Bone marrow (tissue), 2 donors: ENCODE measurements at places on chromosomes 4 and X.

GRCh38 chr4:98474408-98474844, 184.0 kb downstream of the TSPAN5 start:
- no peak for DNase-seq

GRCh38 chr4:39259571-39260330, 77.4 kb downstream of the WDR19 start:
- no peak for DNase-seq

DNA sequence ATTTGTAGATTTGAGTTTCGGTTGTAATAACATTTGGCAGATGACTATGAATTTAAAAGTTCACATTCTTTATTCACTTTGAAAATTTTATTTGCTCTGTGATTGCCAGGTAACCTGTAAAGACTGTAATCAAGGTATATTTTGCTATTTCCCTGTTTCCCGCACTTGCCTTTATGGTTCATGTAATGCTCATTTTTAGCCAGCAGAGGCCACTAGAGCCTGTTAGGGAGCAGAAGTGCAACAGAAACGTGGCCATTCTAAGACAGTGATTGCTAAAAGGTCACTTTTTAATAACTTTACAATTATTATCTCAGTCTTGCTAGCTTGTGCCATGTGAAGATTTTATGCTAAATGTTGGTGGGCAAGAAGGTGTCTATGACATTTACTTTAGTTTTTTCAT, 12.4 kb downstream of the YIPF6 start:
- no peak for DNase-seq

DNA sequence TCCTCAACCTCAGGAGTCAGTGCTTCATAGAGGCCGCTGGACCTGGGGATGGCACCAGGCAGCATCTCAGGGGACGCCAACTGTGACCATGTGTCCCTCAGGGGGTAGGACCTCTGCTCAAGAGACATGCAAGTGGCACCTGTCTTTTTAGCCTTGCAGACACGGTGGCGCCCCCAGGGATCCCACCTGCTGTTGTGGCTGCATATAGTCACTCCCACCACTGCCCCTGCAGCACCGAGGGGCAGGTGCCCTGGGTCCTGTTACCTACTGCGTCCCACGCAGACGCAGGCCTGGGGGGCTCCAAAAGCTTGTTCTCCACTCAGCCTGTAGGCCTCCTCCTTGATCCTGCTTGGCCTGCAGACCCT, 2.5 kb downstream of the MYL5 start:
- no peak for DNase-seq

GRCh38 chr4:119041951-119042560, 93.6 kb upstream of the MYOZ2 start:
- DNase-seq = no peak

- no peak for DNase-seq
Measured at GRCh38 chrX:10074241-10074941, 82.4 kb upstream of the CLCN4 start.

DNA sequence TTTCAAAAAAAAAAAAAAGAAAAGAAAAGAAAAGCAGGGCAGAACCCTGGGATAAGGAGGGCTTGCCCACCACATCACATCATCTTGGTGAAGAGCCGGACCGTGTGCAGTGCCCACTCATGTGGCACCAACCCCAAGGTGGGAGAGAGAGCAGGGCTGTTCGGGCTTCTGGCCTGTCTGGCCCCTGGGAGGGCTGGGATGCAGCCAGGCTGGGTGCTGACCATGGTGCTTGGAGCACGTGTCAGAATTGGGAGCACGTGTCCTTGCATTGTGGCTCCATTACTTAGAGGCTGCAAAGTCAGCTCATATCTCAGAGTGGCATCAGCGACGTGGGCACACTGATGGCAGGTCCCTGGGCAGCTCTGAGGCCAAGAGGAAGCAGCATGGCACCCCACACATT, 100.9 kb upstream of the AFAP1 start:
- no peak for DNase-seq

DNA sequence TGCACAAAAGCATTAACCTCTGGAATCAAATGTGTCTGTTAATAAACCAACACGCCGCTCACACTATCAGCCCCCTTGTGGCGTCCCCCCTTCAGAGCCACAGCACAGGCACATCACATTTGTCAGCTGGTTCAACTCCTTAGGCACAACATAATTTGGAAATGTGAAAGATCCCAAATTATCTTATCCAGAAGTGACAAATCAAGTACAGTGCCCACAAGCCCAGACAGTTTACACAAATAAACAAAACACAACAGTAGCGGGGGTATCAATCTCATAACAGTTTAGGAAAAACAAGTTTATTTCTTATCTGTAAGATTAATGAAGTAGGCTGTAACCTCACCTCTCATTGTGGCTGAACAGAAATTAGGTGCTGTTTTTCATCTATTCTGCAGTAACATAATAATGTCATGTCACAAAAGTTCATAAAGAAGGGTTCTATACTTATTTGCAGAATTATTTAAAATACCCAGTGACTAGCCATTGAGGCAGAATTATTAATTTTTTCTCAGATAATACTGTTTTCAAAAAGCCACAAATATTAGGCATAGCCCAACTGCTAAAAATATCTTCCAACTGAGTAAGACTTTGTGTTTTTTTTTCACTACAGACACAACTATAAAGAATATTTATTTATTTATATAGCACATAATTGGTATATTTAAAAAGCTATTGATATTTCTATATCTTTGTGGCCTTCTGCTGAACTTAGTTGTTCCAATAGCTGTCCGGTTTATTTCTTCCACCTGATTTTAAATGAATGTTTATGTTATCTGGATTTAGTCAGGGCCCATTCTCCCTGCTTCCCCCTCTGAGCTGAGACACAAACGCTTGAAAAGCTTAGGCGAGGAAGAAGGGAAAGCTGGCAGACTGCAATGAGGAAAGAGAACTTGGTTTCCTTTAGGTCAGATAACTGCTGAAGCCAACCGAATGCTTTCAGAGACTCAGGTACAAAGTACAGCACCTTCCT, 214.7 kb downstream of the QDPR start:
- DNase-seq = no peak

GRCh38 chr4:175509320-175509719, 302.7 kb downstream of the GPM6A start:
- no peak for DNase-seq

- no peak for DNase-seq
Measured at GRCh38 chrX:55057675-55058249, 17.1 kb upstream of the PAGE2B start.

DNA sequence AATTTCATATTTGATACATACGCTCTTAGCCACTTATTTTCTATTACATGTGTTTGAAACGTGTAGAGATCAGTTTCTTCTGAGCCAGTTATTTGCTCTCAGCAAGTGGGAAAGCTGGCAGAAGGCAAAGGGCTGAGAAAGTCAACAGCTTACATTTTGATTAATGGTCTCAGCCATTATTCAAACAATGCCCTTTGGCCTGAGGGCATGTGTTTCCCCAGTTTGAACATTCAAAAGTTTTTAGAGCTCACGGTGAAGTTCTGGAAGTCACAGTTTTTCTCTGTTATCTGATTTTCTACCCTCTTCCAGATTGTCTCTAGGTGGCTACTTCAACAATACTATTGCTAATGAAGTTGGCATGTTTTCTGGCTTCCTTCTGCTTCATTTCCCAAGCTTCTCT, 591.8 kb upstream of the CPEB2 start:
- no peak for DNase-seq

- no peak for DNase-seq
Measured at GRCh38 chrX:43693602-43694406, 37.7 kb downstream of the MAOA start.

DNA sequence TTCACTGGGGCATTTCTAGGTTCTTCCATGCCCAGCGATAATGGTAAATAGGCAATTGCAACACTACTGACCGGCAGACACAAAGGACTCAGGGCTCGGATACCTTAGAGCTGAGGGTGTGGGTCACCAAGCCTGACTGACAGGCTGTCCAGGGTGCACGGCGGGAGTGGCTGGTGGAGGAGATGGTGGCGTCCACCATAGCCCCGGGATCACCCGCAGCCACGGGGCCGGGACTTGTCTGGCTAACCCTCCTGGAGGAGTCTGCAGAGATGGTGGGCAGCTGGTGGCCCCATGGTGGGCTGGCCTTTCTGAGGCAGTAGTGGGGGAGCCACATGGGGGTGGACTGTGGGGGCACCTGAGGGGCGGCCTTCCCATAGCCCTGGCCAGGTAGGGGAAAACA, 11.7 kb upstream of the ABLIM2 start:
- DNase-seq = no peak

- no peak for DNase-seq
Measured at GRCh38 chrX:40422021-40422420, 158.7 kb upstream of the ATP6AP2 start.

- no peak for DNase-seq
Measured at GRCh38 chr4:93828332-93828994, at the start of gene ATOH1. Gene ATOH1, plus strand, starts transcription at chr4:93828753. Its CDS starts 174 bp downstream, at chr4:93828927.

GRCh38 chrX:16639966-16640365, 10.0 kb upstream of the S100G start:
- no peak for DNase-seq

GRCh38 chr4:141348125-141348524, 127.4 kb downstream of the ZNF330 start:
- no peak for DNase-seq

DNA sequence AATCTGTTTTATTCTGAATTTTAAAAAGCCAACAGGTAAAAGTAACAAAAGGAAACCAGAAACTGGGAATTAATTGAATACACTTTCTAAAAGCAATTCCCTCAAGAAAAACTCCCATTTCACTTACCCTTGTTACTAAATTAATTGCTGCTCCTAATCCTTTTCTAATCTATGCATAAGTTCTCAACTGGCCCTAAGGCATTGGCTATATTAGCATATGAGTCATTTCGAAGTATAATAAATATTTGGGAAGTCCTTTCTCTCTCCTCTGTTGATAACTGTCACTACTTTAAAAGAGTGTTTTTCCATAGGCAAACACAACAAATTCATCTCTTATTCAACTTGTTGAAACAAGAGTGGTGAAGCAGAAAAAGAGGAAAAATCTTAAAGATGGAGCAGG, 486.5 kb upstream of the HTR2C start:
- DNase-seq = no peak

- DNase-seq = no peak
Measured at GRCh38 chrX:14676431-14676830, 147.1 kb downstream of the GLRA2 start.

GRCh38 chr4:167041524-167041923, 192.8 kb downstream of the SPOCK3 start:
- no peak for DNase-seq

DNA sequence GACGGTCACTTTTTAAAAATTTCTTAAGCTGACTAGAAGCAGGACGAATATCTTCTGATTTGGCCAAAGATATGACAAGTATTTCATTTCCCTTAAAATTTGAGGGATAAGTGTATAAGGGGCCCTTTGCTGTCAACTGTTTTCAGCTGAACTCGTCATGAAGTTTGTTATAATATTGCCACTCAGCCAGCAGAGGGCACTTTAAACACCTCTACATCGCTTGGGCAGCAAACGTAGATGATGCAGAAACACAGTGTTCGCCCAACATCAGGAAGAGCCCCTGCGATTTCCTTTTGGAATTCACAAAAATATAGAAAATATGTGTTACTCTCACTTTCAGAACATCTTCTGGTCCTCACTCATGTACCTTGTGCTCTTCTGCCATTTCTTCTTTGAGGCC, 435.7 kb upstream of the FMR1 start:
- no peak for DNase-seq

- DNase-seq = no peak
Measured at GRCh38 chr4:43778187-43778915, 670.3 kb downstream of the KCTD8 start.

DNA sequence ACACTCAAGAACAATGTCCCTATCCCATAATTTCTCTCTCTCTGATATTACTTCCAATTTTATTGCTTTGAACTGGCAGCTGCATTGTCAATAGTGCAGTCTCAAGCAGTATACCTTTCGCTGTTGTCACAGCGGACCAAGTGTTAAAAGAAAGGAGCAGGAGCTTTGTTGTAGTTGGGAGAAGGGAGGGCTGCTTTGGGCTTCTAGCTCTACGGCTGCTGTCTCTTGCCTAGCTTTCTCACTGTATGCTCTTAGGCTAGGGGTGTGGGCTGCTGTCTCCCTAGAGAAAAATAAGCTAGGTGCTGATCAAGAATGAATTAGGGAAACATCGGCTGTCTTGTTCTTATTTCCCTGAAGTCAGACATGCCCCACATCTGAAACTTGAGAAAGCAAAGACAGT, 52.5 kb downstream of the TRPC5OS start:
- DNase-seq = no peak

- DNase-seq = no peak
Measured at GRCh38 chrX:51024106-51024696, 113.7 kb downstream of the BMP15 start.

GRCh38 chrX:135024526-135024925, 2.2 kb upstream of the RTL8B start:
- no peak for DNase-seq

DNA sequence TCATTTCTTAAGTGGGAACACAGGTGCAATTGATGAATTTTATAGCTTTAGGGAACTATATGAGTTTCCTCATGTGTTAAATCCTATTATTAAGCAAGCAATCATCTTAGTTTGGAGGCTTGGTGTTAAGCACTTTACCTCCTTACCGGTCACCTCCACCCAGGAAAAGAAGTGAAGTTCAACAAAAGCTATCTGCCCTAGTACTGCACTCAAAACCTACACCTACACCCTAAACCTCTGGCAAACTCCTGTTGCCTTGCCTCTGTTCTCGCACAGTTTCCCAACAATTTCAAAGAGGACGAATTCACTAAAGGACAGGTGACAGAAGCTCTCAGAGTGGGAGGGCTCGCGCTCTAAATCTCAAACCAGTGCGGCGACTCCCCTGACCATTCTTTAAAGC, 85.7 kb upstream of the TENT5D start:
- DNase-seq = no peak

- no peak for DNase-seq
Measured at GRCh38 chrX:21638311-21638710, 19.8 kb downstream of the KLHL34 start.

- DNase-seq = no peak
Measured at GRCh38 chr4:185127021-185127925, 15.8 kb upstream of the SLC25A4 start.

DNA sequence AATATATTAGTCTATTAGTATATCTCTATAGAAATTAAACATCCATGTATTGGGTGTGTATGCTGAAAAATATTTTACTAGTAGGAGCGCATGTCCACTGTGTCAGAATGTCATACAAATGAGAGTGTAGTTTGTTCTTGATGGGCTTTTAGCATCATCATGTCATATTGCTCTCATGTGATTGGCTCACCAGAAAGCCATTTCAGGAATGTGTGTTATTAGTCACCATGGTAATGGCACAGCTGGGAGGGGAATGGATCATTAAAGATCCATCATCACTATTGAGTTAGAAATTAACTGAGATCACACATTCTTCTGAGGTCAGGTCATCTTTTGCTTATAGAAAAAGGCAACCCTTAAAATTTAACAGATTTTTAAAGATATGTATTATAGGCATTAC, 77.3 kb downstream of the PHEX start:
- DNase-seq = no peak

DNA sequence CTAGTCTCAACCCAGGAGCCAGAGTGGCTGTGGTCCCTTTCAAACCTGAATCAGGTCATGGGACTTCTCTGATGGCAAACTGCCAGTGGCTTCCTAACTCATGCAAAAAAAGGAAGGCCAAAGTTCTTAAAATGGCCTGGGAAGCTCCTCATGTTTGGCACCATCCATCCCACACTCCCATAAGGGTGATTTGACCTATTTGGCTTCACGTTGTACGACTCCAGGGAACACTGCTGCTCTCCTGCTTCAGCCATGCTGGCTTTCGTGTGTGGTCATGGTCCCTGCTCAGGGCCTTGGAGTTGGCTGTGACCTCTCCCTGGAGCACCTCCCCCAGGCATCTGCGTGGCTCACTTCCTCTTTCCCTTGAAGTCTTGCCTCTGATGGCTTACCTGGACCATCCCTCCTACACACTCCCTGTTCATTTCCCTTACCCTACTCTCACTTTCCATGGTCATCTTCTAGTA, 12.8 kb upstream of the TMSB4X start:
- no peak for DNase-seq
